ENCODE measurements at places on chromosomes 3 and 15.

DNA sequence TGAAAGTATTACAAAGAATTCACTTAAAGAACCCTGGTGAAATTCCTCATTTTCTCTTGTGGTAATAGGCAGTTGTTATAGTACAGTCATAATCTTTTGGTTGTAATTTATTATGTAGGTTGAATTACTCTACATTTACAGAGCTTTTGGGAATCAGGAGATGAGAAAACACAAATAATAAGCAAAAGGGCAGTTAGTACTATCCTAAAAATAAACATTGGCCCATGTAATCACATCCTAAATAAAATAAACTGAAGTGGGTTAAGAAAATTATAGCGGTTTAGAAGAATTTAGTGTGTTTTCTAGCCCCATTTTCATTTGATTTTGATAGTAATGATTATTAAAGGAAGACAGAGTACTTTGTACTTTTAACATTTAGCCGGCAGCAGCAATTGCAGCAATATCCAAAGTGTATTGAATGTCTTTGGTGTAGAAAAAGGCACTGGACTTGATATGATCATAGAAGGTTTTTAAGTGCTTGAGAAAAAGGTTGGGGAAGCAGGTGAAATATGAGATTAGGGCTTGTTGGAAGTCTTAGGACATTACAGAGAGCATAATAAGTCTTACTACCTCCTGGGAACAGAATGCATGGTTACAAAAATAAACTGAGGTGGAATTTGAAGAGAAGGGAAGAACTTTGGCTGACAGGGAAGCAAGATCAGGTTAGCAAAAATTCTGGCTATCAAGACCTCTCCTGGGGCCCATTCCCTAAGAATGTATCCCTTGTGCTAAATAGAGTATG is 79.9 kb downstream of the MBNL1 start:
- DNase-seq = no peak

DNA sequence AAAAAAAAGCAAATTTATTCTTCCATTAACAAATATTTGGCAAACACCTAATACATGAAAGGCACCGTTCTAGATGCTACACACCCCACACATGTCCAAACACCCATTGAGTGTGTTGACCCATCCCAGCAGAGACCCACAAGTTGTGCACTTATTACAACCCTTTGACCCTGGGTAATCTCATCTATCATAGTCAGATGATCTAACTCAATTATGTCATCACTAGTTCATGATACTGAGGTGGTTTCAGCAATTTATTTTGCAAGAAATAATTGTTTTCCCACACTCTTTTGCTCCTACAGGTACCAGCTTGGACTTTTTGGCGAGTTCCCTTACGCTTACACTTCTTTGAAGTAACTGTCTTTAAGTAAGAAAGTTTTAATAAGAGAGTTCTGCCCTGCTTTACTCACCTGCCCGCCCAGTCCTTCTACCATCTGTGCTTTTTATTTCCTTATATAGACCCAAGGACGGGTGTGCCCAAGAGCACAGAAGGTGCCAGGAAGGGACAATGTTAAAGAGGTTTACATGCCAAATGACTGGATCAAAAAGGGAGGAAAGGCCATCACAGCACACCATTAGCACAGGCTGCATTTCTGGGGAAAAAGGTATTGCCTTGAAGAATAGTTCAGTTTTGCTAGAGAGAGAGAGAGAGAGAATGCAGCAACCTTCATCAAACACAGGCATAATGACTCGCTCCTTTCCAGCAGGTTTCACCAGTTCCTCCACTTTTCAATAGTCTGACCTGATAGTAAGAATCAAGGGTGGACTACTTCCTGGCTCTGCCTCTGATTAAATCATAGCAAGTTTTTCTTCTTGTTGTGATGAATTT is 54.5 kb upstream of the ATP11B start:
- no peak for DNase-seq

DNA sequence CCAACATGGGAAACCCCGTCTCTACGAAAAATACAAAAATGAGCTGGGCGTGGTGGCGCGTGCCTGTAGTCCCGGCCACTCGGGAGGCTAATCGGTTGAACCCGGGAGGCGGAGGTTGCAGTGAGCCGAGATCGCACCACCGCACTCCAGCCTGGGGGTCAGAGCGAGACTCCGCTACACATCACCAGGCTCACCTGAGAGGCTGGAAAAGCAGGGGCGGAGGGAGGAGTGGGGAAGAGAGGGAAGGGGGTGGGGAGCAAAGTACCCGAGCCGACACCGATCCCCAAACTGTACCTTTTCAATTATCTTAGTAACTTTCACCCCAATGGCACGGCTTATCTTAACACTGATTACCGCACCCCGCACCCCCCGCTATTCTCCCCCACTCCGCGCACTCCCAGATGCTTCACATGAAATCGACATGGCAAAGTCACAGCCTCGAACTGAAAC is 46.4 kb upstream of the SYNM start:
- DNase-seq = no peak

- DNase-seq = no peak
Observed at GRCh38 chr3:72872183-72872582, 15.7 kb upstream of the GXYLT2 start.

- DNase-seq = no peak
Observed at GRCh38 chr3:3184876-3185275, 5.4 kb upstream of the CRBN start.

GRCh38 chr3:175015056-175015635 is 156.0 kb downstream of the NAALADL2 start:
- DNase-seq = no peak

DNA sequence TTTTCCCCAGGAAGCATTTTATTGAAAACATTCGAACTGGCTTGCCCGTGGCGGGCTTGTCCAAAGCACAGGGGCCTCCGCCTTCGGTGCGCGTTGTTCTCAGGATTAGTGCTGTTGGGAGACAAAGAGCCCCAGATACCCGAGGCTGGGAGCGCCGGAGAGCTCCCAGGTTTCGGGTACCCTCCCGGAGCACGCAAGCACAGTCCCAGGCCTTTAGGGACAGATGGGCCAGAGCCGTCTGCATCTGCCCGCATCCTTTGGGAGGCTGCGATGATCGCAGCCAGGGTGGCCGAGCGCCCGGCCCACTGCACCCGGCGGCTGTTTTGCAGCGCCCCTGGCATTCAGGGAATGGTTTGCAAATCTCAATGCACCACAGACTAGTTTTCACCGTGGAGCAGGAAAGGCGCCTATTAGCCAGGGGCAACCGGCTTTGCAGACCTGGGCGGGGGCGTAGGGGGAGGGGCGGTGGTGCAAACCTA is 5.0 kb upstream of the FEZF2 start:
- DNase-seq = no peak

DNA sequence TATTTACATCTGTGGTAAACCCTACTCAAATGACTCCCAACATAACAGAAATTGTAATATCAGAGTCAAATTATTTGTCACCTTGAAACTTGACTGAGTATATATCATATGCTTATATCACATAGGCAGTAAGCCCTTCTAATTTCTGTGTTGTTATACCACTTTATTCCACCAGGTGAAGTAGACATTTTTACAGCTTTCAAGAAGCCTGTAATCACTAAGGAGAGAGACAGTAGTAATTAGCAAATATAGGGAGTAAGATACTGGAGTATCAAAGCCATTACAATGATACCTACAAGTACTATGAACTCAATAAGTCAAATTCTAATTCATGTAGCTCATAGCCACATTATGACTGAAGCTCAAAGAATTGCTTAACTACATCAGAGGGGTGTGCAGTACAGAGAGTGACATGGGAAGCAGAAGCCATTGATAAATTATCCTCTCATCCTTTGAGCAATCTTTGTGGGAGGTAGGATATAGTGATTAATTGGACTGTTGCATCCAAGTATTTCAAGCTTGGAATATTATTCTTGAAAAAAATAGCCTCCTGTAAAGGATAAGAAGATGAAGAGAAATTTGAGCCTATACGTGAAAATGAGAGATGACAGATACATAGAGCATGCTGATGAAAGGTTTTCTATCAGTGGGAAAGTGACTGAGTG is 1005.9 kb downstream of the ZPLD1 start:
- DNase-seq = no peak
